ENCODE measurements at places on chromosomes 2 and 18.

DNA sequence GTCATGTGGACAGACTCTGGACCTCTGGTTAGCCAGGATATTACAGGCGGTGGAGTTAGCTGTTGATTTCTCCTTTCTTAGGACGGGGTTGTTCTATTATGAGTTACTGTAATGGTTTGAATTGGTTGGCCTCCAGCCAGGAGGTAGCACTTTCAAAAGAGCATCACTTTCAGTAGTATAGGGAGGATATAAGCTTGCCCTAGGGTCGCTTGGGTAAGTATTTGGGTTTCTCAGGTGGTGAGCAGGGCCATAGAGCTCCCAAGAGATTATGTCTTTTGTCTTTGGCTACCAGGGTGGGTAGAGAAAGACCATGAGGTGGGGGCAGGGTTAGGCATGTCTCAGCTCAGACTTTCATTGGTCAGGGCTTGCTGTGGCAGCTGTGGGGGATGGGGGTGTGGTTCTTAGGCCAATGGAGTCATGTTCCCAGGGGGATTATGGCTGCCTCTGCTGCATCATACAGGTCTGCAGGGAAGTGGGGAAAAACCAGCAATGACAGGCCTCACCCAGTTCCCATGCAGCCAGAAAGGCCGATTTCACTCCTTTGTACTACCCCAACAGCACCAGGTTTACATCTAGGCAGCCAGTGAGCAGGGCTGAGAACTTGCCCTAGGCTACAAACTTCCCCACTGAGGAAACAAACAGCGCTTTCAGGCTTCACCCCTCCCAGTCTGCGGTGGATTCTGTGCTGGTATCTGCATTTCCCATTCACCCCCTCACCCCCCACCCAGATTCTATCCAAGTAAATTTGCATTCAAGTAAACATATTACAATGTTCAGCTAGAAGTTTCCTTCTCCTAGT lies 89.4 kb upstream of the SLC38A11 start:
- DNase-seq, result no peak

DNA sequence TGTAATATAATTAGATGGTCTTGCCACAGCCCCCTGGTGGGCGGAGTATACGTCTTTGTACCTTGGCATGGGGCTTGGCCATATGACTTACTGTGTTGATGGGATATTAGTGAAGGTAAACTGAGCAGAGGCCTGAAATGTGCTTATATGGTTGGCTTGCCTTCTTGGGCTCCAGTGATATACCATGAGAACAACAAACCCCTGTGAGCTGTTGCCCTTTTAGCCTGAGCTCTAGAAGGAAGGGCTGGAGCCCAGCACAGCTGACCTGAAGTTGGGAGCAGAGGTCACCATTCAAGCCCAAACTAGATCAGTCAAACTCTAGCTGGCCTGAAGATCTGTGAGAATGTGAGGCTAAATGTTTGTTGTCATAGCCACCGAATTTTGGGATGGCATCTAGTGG lies 75.2 kb upstream of the CD302 start:
- no peak for DNase-seq

GRCh38 chr2:113084249-113085000 lies 16.7 kb downstream of the IL1F10 start:
- no peak for DNase-seq

DNA sequence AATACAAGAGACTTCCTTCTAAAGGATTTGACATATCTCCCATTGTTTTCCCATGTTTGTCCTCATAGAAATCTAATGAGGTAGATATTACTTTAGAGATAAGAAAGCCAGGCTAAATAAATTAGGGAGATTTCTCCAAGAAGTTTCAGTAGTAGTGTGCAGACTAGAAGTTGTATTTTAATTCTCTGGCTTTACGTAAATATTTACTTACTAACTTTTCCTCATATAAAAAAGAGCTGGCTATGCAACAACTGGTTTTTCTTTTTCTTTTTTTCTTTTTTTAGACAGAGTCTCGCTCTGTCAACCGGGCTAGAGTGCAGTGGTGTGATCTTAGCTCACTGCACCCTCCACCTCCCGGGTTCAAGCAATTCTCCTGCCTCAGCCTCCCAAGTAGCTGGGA lies 60.6 kb upstream of the ACYP2 start:
- no peak for DNase-seq

DNA sequence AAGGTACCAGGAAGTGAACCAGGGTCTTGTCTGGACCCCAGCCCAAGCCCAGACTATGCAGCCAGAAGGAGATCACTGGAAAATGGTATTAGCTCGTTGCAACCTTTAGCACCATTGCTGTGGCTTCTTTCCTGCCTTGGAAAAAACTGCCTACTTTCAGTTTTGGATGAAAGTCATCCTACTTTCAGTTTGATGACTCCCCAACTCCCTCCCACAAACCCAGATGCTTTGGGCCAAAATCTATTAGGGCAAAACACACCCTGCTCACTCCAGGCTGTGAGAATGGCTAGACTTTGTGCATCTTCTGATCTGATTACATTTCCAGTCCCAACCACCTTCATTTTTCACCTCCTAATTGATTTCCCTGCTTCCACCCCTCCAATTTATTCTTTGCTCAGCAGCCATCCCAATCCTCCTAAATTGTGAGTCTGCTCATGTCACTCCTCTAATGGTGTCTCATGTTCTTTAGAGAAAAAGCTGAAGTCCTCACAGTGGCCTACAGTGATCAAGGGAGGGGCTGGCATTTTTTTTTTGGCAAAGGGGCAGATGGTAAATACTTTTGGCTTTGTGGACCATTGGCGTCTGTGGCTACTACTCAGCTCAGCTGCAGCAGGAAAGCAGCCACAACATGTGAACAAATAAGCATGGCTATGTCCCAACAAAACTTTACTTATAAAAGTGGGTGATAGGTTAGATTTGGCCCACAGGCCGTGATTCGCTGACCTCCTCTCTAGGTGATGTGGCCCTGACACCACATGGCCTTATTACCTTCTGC lies 368.7 kb downstream of the SLC4A3 start:
- no peak for DNase-seq

- no peak for DNase-seq
Measured at GRCh38 chr2:29561181-29561580, 360.2 kb downstream of the ALK start.

DNA sequence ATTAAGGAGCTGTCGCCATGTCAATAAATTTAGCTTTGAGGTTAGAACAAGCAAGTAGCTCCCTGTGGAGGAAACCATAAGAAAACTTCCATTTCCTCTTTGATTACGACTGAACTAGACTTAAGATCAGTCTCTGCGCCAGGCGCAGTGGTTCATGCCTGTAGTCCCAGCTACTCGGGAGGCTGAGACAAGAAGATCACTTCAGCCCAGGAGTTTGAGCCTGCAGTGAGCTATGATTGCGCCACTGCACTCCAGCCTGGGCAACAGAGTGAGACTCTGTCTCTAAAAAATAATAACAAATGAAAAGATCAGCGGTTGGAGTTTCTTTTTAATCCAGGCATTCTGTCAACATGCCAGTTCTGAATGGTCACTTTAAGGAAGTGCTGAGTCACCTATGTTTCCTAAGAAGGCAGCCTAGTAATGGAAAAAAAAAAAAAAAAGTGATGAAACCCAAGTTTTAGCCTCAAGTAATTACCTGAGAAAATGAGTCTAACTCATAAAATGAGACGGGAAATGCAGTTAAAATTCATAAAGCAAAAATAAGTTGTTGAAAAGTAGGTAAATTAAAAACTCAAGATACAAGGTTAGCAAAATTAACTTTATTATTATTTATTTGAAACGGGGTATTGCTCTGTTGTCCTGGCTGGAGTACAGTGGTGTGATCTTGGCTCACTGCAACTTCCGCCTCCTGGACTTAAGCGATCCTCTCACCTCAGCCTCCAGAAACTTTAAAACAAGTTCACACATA lies 10.2 kb downstream of the C18orf32 start:
- no peak for DNase-seq

DNA sequence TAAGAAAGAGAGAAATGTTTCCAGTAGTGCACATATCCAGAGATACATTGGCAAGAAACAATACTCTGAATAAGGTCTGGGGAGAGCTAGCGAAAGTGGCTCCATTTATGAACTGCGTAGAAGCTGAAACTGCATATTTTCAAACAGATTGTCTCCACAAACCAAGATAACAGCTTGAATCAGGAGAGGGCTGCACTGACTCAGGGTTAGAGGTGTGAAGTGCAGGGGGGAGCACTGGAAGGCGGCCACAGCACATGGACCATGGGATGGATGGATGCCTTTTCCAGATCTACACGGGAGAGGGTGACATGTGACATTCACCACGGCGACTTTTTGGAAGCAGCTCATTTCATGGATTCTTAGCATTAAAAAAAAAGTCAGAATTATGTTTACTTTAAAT lies 729.4 kb downstream of the RNF144A start:
- DNase-seq, result no peak

DNA sequence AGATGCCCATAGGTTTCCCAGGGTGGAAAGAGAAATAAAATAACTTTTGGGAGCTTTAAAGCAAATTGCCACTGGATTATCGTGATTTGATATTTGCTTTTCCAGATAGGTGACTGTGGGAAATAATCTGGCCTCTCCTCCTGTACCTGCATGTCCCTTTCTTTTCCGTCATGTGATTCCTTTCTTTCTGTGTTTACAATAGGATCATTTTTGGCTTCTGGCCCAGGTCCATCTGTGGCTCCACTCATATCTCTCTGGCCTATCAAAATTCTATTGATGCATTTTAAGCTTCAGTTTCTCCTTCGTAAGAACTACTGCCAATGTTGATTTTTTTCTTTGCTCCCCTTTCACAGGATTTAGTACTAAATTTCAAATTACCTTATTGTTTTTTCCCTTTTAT lies 153.6 kb downstream of the CCDC85A start:
- no peak for DNase-seq

- no peak for DNase-seq
Measured at GRCh38 chr18:37484983-37485834, 80.4 kb downstream of the CELF4 start.

- DNase-seq, result no peak
Measured at GRCh38 chr2:24342110-24342910, 18.0 kb downstream of the ITSN2 start.

GRCh38 chr2:65402780-65403528 lies 29.4 kb downstream of the SPRED2 start:
- no peak for DNase-seq

- no peak for DNase-seq
Measured at GRCh38 chr2:66171530-66171929, 263.4 kb upstream of the MEIS1 start.
